NCI-H187 treated with DMSO at 0.1 percent for 48 hours (cell line): ENCODE measurements at places on chromosomes 5 and 9.

DNA sequence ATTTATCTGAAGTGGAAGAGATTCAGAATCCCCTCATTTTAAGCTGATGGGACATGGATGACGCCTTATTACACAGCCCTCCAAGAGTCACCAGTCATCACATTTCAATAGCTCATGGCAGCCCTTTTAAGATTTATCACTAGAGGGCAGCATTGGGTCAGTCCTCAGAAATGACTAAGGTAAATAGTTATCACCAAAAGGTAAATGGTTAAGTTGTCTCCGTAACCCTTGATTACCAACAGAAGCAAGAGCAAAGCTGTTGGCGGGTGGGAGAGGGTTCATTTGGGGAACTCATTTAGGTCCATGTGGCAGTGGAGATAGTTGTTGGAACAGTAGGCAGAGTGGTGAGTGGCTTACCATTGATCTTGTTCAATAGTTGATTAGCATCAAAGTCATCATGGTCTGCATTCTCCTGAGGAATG, 12.0 kb upstream of the C9 start:
- DNase-seq, result no peak

GRCh38 chr9:114083666-114084065, 5.6 kb upstream of the AMBP start:
- no peak for DNase-seq

GRCh38 chr9:121861501-121862180, 210.2 kb downstream of the DAB2IP start:
- no peak for DNase-seq

GRCh38 chr5:42745426-42745825, 11.2 kb upstream of the CCDC152 start:
- no peak for DNase-seq

GRCh38 chr9:19429595-19429994, 20.8 kb downstream of the ACER2 start:
- DNase-seq, result no peak

- DNase-seq, result no peak
Measured at GRCh38 chr5:73314395-73315257, 134.0 kb downstream of the FOXD1 start.

DNA sequence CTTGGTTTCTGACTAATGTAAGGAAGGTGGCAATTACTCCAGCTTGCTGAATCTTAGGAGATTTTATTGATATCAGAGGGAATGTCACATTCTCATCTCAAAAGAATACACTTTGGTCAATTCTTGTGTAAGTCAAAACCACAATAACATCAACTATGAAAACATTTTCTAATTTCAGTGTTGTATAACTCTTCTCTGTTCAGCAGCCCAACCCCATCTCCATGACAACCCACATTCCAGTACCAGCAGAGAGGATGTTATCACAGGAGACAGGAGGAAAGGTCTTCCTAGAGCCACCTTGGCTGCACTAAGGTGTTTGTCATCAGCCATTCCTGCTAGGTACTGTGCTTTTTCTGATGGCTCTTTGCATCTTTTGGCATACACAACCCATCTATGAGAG, 529.1 kb upstream of the BRINP1 start:
- no peak for DNase-seq

GRCh38 chr5:151222054-151222789, 1.7 kb downstream of the CCDC69 start:
- no peak for DNase-seq
